Naive thymus-derived CD8-positive, alpha-beta T cell (primary cell): ENCODE measurements at places on chromosomes 1 and 21. TPM values are rescaled to one million over a fixed set of nuclear protein-coding genes. Genes with fewer than 3 reads are reported as not detected.

- DNase-seq: no peak
- H3K27ac ChIP-seq: peak overlapping the region; percentile 95
- peaks cover 45% of the 10 kb centered on the region for H3K4me1 ChIP-seq
- no peaks in the 10 kb centered on the region for H3K27me3 ChIP-seq
Measured at GRCh38 chr21:14677013-14677412, 130.9 kb upstream of the SAMSN1 start.

- no peaks in the 10 kb centered on the region for H3K36me3 ChIP-seq
- H3K27ac ChIP-seq: no peak overlapping the region
- DNase-seq: no peak
- no peaks in the 10 kb centered on the region for H3K27me3 ChIP-seq
Measured at GRCh38 chr1:239209591-239209990, 176.8 kb upstream of the CHRM3 start.

DNA sequence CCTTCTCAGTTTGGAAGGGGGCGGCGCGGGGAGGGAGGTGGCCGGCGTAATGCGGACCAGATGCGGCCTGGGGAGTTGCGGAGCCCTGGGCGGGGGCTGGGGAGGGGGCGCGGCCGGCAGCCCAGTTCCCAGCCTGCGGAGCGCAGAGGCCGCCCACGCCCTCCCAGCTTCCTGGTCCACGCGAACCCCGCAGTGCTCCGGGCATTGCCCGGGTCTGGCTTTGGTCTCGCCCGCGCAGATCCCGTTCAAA lies 695 bp downstream of the DMBX1 start:
- DNase-seq: no peak
- H3K27me3 ChIP-seq: peaks cover 88% of the 10 kb centered on the region
- no peak overlapping the region for H3K27ac ChIP-seq
- peaks cover 3% of the 10 kb centered on the region for H3K36me3 ChIP-seq

DNA sequence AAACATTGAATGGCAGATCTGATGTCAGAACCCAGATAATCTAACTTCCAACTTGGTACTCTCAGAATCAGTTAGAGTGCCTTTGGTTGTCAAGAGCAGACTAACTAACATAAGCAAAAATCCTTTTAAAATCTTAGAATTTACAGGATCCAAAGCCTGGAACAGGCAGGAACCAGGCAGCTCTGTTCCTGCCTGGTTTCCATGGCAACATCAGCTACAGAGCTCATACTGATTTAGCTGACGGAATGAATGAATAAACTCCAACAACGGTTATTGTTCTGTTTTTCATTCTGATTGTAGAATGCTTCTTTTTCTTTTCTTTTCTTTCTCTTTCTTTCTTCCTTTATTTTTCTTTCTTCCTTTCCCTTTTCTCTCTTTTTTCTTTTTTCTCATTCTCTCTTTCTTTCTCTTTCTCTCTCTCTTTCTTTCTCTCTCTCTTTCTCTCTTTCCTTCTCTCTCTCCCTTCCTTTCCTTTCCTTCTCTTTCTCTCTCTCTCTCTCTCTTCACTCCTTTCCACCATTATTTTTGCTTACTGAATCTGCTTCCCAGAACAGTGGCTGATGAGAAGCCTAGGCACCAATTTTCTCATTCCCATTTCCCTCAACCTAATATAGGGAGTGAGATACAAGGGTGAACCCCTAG lies 121.6 kb downstream of the RGS7 start:
- no peaks in the 10 kb centered on the region for H3K27me3 ChIP-seq
- H3K27ac ChIP-seq: no peak overlapping the region
- no peak overlapping the region for H3K4me3 ChIP-seq
- DNase-seq: no peak
- H3K36me3 ChIP-seq: no peaks in the 10 kb centered on the region
- H3K4me1 ChIP-seq: no peaks in the 10 kb centered on the region

GRCh38 chr1:64424412-64424811 lies 45.5 kb upstream of the CACHD1 start:
- H3K4me1 ChIP-seq: no peaks in the 10 kb centered on the region
- no peak for DNase-seq
- H3K36me3 ChIP-seq: no peaks in the 10 kb centered on the region
- H3K4me3 ChIP-seq: no peak overlapping the region
- no peaks in the 10 kb centered on the region for H3K27me3 ChIP-seq
- no peak overlapping the region for H3K27ac ChIP-seq

GRCh38 chr1:230866171-230867070 lies 1.9 kb downstream of the C1orf198 start:
- peaks cover 2% of the 10 kb centered on the region for H3K27me3 ChIP-seq
- peak overlapping the region; percentile 14 for H3K27ac ChIP-seq
- H3K4me3 ChIP-seq: peak overlapping the region; percentile 89
- H3K36me3 ChIP-seq: no peaks in the 10 kb centered on the region
- H3K4me1 ChIP-seq: peaks cover 20% of the 10 kb centered on the region
- no peak for DNase-seq

DNA sequence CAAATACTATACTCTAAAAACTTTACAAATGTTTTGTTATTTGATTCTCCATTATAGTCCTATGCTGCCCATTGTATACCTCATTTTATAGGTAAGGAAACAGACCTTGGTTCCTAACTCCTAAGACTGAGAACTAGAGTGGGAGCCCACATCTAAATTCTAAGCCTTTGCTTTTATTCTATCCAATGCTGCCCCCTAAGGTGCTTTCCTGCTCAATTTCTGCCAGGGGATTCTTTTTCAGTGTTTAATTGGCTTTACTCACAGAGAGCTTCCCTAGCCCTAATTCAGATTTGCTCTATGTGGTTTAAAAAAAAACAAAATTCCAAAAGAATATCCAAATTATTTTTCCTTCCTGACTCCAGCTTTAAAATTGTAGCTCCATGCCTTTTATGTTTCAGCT lies 64.5 kb downstream of the KIF14 start:
- H3K36me3 ChIP-seq: no peaks in the 10 kb centered on the region
- DNase-seq: no peak
- H3K4me3 ChIP-seq: no peak overlapping the region
- H3K27ac ChIP-seq: no peak overlapping the region
- no peaks in the 10 kb centered on the region for H3K4me1 ChIP-seq
- H3K27me3 ChIP-seq: no peaks in the 10 kb centered on the region

- DNase-seq: no peak
- H3K36me3 ChIP-seq: peaks cover 94% of the 10 kb centered on the region
- peak overlapping the region; percentile 41 for H3K4me3 ChIP-seq
- peak overlapping the region; percentile 71 for H3K27ac ChIP-seq
Measured at GRCh38 chr1:205306929-205307566, 14.5 kb downstream of the NUAK2 start.

DNA sequence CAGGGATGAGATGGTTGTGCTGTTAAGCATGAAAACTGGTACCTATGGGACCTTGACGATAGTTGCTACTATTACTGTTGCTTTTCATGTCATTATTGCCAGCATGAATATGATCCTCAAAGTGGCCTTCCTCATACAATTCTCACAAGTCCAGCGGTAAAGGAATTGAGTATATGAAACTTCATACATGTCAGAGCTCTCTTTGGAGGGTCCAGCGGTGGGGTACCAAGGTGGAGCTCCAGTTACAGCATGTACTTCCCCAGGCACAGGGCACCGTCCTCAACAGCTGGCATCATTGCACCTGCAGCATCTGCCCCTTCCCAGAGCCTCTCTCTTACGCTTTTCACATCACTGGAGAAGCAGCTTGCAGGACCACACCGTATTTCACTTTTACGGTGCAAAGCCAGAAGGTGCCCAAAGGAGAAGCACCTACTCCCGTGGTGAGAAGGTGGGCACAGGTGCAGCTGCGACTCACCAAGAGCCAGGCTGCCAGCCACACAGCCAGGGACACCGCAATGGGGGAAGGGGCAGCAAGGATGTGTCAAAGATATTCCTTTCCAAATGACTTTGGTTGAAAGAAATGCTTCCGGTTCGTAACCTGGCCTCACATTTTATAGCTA lies 166.4 kb upstream of the IRF2BP2 start:
- no peak overlapping the region for H3K4me3 ChIP-seq
- no peak overlapping the region for H3K27ac ChIP-seq
- no peaks in the 10 kb centered on the region for H3K36me3 ChIP-seq
- peaks cover 18% of the 10 kb centered on the region for H3K4me1 ChIP-seq
- DNase-seq: no peak

GRCh38 chr1:204992201-204992997 lies 50.6 kb upstream of the CNTN2 start:
- no peaks in the 10 kb centered on the region for H3K36me3 ChIP-seq
- H3K27ac ChIP-seq: peak overlapping the region; percentile 60
- H3K27me3 ChIP-seq: no peaks in the 10 kb centered on the region
- peak overlapping the region; percentile 29 for H3K4me3 ChIP-seq
- peaks cover 10% of the 10 kb centered on the region for H3K4me1 ChIP-seq

GRCh38 chr1:61013946-61014667 lies 68.3 kb upstream of the NFIA start:
- no peak for DNase-seq
- no peaks in the 10 kb centered on the region for H3K4me1 ChIP-seq
- no peak overlapping the region for H3K4me3 ChIP-seq
- peaks cover 18% of the 10 kb centered on the region for H3K27me3 ChIP-seq
- H3K36me3 ChIP-seq: no peaks in the 10 kb centered on the region

- no peak overlapping the region for H3K27ac ChIP-seq
- H3K4me1 ChIP-seq: peaks cover 14% of the 10 kb centered on the region
- no peak overlapping the region for H3K4me3 ChIP-seq
- peaks cover 6% of the 10 kb centered on the region for H3K36me3 ChIP-seq
- H3K27me3 ChIP-seq: peaks cover 2% of the 10 kb centered on the region
Measured at GRCh38 chr1:19654886-19655717, 9.6 kb upstream of the HTR6 start.

Gene DCAF6
- total RNA-seq: 26.2 TPM

Gene ARID4B
- total RNA-seq: 105 TPM

Gene CELA3A
- total RNA-seq: not detected

Gene ARHGAP29
- total RNA-seq: not detected

Gene SPATC1L
- 11.2 TPM for total RNA-seq

Gene KCNJ6
- total RNA-seq: not detected

Gene GJA9
- not detected for total RNA-seq

Gene KCNT2
- not detected for total RNA-seq

Gene C1orf185
- total RNA-seq: not detected
